Stimulated activated CD4-positive, alpha-beta T cell treated with anti-CD3 and anti-CD28 coated beads, Interleukin-1b, Interleukin-23, amount 100 ng/mL, for 1 hour (primary cell): ENCODE measurements at places on chromosomes 5 and 9.

DNA sequence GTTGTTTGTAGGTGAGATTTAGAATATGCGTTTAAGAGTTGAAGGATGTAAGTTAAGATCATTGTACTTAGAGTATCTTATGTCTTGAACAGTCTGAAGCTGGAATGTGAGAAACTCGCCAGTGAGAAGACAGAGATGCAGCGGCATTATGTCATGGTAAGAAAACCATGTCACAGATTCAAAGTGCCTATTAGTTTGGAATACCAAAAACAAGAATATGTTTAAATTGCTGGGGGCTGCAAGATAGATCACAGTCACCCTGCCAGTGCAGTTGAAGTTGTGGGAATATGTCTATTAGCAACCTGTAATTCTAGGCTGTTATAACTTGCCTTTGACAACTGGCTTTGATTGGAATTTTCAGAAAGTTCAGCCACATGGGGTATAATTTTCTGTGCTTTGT lies 3.0 kb downstream of the TLE4 start:
- DNase-seq = no peak

DNA sequence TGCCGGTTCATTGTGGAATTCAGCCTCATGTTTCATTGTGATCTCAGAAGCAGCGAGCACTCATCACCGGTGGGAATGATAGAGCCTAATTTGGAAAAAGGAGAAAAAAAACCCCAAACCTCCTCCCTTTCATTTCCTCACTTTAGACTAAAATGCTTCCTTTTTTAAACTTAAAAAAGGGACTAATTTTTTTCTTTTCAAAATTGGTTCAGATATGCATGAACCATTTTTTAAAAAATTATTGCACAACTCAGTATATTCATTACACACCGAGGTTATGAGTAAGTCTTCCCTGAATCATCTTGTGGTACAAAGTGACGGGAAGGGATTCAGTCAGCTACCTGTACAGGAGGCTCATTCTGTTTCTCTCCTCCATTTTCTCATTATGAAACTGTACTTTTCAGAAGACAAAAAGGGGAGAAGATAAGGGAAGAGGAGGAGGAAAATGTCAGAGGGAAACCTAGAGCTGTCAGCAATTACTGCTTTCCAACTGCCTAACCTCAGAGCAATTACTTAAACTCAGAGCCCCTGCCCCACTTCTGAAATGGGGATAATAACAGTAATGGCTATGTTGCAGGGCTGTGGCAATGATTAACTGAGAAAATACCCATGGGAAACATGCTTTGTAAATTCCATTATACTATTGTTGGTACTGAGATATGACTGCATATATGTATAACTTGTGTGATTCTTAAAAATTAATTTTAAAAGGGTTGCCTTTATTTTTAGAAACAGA lies 24.0 kb downstream of the GALNT10 start:
- DNase-seq = no peak

- no peak for DNase-seq
Observed at GRCh38 chr9:16294133-16294770, 576.2 kb downstream of the BNC2 start.

DNA sequence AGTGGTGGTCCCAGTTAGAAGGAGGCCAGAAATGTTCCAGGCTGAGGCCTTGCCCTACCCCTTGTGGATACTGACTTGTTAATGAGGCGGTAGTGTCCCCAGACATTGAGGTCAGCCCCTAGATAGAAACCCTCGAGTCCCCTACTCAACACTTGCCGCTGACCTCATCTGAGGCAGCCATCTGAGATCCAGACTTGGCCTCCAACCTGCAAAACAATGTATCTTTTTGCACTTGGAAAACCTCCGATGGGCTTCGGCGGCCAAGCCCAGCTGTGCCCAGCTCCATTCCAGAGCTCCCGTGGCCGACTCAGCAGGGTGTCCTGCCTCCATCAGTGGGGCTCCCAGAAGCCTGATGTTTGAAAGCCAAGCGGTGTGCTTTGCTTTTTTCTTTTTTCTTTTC lies 122.1 kb downstream of the WNK2 start:
- no peak for DNase-seq

DNA sequence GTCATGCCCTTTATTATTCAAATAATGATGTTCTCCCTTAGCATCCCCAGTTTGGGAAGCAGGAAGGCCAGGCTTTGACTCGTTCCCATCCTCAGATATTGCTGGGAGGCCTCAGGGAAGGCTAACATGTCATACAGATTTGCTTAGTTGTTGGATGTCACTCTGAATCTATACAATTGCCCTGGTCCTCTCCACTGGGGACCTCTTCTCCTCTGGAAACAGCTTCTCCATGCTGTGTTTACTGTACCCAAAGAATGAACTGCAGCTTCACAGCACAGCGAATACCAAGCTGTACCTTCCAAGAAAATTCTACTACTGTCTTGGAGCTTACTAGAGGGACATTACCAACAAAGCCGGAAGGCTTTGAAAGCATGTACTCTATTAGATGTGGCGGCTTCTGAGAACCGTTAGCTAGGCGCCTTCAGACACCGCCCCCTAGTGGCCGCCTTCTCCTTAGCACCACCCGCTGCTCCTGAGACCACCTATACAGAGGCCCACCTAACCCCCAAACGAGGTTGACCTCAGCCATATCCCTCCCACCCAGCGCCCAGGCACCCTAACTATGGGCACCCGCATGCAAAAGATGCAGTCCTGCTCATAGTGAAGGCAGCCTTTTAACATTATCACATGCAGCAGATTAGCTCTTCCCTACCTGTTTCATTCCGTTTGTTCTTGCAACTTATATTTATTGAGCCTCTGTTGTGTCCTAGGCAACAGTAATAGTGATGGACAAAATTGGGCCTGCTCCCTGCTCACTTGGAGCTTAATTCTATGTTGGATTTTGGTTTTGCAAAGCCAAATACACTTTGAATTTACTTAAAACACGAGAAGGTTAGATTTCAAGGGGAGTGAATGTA lies 34.9 kb upstream of the FOXI1 start:
- no peak for DNase-seq

- DNase-seq = no peak
Observed at GRCh38 chr9:99391937-99392594, 170.0 kb downstream of the SEC61B start.

DNA sequence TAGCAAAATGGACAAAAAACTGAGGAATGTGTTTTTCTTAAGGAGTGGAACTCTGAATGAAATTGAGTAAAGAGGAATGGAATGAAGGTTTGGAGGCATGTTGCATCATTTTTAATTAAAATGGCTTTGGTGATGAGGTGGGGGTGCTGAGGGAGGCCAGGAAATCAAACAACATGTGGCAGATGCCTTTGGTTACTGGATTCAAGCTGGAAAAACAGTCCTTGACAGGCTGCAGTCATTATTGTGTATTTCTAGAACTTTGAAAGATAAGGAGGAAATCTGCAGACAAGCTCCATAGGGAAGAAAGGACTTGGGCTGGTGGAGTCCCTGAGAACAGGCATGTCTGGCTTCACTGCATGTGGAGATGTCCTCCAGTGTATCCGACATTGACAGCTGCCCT lies 203.5 kb upstream of the HAPLN1 start:
- DNase-seq = no peak

DNA sequence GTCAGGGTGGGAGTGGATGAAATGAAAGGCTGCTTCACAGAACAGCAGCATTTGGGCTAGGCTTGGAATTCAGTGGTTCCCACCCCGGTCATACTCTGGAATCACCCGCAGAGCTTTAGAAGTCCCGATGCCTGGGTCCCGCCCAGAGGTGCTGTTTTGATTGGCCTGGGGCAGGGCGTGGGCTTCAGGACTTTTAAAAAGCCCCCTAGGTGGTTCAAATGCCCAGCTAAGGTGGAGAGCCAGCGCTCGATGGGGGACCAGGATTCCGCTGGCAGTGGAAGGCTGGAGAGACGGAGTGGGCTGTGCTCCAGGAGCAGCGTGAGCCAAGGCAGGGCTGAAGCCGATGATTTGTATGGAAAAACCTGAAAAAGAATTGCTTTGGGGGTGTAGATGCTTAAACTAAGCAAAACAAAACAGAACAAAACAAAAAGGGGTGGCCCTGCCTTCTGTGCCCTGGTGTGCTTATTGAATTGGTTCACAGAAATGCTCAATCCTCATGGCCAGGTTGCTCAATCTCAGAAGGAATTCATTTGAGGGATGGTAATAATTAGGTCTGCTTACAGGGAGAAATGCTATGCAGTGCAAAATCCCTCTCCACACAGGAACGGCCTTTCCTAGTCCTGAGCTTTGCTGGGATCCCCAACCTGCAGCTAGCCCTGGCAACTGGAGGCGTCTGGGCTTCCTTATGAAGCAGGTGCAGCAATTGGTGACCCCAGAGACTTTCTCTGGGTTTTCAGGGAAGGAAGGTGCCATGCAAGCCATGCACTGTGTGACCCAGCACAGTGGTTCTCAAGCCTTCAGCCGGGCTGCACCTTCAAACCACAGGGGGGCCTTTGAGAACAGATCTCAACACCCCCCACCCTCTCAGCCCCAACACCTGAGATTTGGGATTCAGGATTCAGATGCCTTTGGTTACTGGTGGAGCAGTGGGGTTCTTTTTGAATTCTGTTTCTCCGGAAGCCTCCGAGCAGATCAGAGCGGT lies 174.0 kb upstream of the ZNF618 start:
- no peak for DNase-seq
